ENCODE measurements at places on chromosomes 6 and 20. TPM values are rescaled to one million over a fixed set of nuclear protein-coding genes. Genes with fewer than 3 reads are reported as not detected.

Gene WFDC12
- total RNA-seq, result not detected

Gene MICB
- 32.8 TPM for total RNA-seq

Gene C2
- total RNA-seq, result 0.30 TPM

Gene SLC13A3
- not detected for total RNA-seq

Gene GRIK2
- not detected for total RNA-seq

Gene OPRM1
- total RNA-seq, result not detected

Gene THBD
- not detected for total RNA-seq

Gene PTK7
- 4.3 TPM for total RNA-seq

Gene ADGRF5
- total RNA-seq, result not detected

Gene KCNB1
- 0.07 TPM for total RNA-seq

Gene ATP6V1G2
- total RNA-seq, result 0.89 TPM

Gene BCKDHB
- total RNA-seq, result 15.6 TPM

Gene CRISP2
- not detected for total RNA-seq

Gene CALHM6
- total RNA-seq, result 24.8 TPM

Gene TMEM217
- total RNA-seq, result 6.1 TPM

Gene TMEM200A
- total RNA-seq, result 1.3 TPM

Gene DYNLT2
- 2.1 TPM for total RNA-seq

Gene PSORS1C2
- total RNA-seq, result not detected

Gene FOXA2
- total RNA-seq, result not detected

Gene DEF6
- total RNA-seq, result 103 TPM

Gene RNF182
- total RNA-seq, result not detected
